ENCODE measurements at places on chromosomes 6 and 20. TPM values are rescaled to one million over a fixed set of nuclear protein-coding genes. Genes with fewer than 3 reads are reported as not detected.

UNC5CL gene
- 1.8 TPM for total RNA-seq

SNRPB2 gene
- total RNA-seq: 118 TPM

ARMH2 gene
- 0.55 TPM for total RNA-seq

DNA sequence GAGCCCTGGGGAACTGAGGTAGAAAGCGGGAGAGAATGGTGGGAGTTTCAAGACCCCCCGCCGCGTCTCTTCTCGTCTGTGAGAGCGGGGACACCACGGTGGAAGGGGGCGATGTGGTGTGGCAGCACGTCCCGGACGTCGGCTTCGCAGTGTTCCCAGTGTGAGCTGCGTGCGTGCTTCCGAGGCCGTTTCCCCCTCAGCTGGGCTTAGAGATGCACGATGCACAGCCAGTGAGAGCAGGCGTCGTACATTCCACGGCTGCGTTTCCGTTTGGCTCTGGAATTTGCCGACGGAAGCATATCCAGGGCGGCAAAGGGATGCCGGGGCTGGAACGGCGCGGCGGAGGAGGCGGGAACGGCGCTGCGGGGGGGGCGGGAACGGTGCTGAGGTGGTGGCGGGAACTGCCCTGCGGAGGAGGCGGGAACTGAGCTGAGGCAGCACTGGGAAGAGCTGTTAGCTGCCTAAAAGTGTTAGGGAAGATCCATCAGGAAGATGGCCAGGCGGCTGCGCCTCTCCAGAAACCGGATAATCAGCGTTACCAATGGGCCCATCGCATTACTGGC lies 37.7 kb downstream of the KIF25 start:
- no peaks in the 10 kb centered on the region for H3K36me3 ChIP-seq
- DNase-seq: no peak
- H3K27me3 ChIP-seq: no peaks in the 10 kb centered on the region
- no peak overlapping the region for H3K4me3 ChIP-seq
- H3K27ac ChIP-seq: no peak overlapping the region

TBXT gene
- total RNA-seq: not detected

- H3K36me3 ChIP-seq: no peaks in the 10 kb centered on the region
- no peak overlapping the region for H3K27ac ChIP-seq
- H3K4me1 ChIP-seq: no peaks in the 10 kb centered on the region
Observed at GRCh38 chr20:7361321-7361720, 578.9 kb downstream of the HAO1 start.

RIPPLY2 gene
- not detected for total RNA-seq

ZNF311 gene
- 0.73 TPM for total RNA-seq

DNA sequence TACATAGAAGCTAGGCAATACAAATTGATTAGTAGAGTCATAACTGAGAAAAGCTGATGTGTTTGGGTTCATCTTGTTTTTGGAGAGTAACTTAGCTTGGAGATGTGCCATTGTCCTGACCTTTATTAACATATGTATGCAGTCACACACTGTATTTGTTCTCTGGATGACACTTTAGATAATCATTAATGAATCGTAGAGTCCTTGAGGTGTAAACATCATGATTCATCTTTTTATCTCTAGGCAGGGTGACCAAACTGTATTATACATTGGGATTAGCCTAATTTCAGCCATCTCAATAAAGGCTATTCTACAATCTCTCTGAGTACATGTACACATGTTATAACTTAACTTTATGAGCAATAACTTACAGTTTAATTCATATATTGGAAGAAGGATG lies 3.6 kb upstream of the MTCL3 start:
- H3K4me3 ChIP-seq: no peak overlapping the region
- H3K36me3 ChIP-seq: no peaks in the 10 kb centered on the region
- H3K4me1 ChIP-seq: peaks cover 14% of the 10 kb centered on the region
- no peak for DNase-seq
- H3K27ac ChIP-seq: no peak overlapping the region
- peaks cover 31% of the 10 kb centered on the region for H3K27me3 ChIP-seq

GRCh38 chr20:42041000-42041565 lies 422.9 kb upstream of the CHD6 start:
- no peaks in the 10 kb centered on the region for H3K27me3 ChIP-seq
- no peak overlapping the region for H3K27ac ChIP-seq
- H3K4me1 ChIP-seq: no peaks in the 10 kb centered on the region

- H3K4me1 ChIP-seq: peaks cover 52% of the 10 kb centered on the region
- H3K4me3 ChIP-seq: peak overlapping the region; percentile 97
Observed at GRCh38 chr6:30325873-30326525, 728 bp upstream of the TRIM39 start.

GRCh38 chr6:159116343-159116742 lies 52.9 kb upstream of the FNDC1 start:
- DNase-seq: no peak
- no peak overlapping the region for H3K4me3 ChIP-seq
- H3K36me3 ChIP-seq: no peaks in the 10 kb centered on the region
- no peak overlapping the region for H3K27ac ChIP-seq
- peaks cover under 1% of the 10 kb centered on the region for H3K4me1 ChIP-seq

- no peaks in the 10 kb centered on the region for H3K4me1 ChIP-seq
- no peaks in the 10 kb centered on the region for H3K36me3 ChIP-seq
- no peak overlapping the region for H3K27ac ChIP-seq
- H3K4me3 ChIP-seq: no peak overlapping the region
- DNase-seq: no peak
- H3K27me3 ChIP-seq: no peaks in the 10 kb centered on the region
Observed at GRCh38 chr6:148987982-148988381, 241.2 kb downstream of the UST start.

DNA sequence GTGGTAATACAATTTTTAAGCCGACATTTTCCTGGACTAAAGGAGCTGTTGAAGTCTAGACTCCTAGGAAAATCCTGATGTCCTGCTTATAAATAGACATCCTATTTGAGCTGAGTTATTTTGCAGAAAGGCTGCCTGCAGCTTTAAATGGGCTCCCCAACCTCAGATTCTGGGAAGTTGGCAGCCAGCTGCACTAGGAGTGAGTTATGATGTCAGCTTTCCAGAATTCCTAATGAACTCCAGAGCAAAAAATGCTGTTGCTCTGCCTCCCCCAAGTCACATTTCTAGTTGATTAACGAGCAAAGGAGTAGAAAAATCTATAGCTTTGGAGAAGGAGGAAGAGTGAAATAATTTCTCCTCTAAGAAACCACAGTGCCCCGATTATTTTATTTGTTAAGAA lies 346.3 kb upstream of the SULF2 start:
- H3K27ac ChIP-seq: no peak overlapping the region
- no peaks in the 10 kb centered on the region for H3K36me3 ChIP-seq
- DNase-seq: no peak
- H3K4me3 ChIP-seq: no peak overlapping the region

- DNase-seq: no peak
- H3K36me3 ChIP-seq: no peaks in the 10 kb centered on the region
- H3K27ac ChIP-seq: no peak overlapping the region
- H3K27me3 ChIP-seq: no peaks in the 10 kb centered on the region
- peaks cover 53% of the 10 kb centered on the region for H3K4me1 ChIP-seq
Observed at GRCh38 chr6:11378639-11379038, 146.2 kb upstream of the NEDD9 start.

- no peaks in the 10 kb centered on the region for H3K36me3 ChIP-seq
- DNase-seq: no peak
- no peak overlapping the region for H3K4me3 ChIP-seq
- no peak overlapping the region for H3K27ac ChIP-seq
Observed at GRCh38 chr6:39388606-39389483, 66.3 kb upstream of the KCNK16 start.

BPIFB1 gene
- total RNA-seq: not detected

CLPSL2 gene
- total RNA-seq: not detected

- no peaks in the 10 kb centered on the region for H3K36me3 ChIP-seq
- H3K4me1 ChIP-seq: no peaks in the 10 kb centered on the region
- no peak overlapping the region for H3K27ac ChIP-seq
- H3K27me3 ChIP-seq: no peaks in the 10 kb centered on the region
Observed at GRCh38 chr20:51641866-51642265, 99.3 kb upstream of the NFATC2 start.

CYP21A2 gene
- total RNA-seq: 0.37 TPM

Data from CD8-positive, alpha-beta memory T cell (primary cell).